Activated CD4-positive, alpha-beta T cell treated with anti-CD3 and anti-CD28 coated beads, Interleukin-2, amount 50 U/mL, for 48 hours (primary cell): ENCODE measurements at places on chromosomes 6 and 20.
A peak's percentile ranks its signal among the peaks of the same experiment; 100 is the strongest.

GRCh38 chr6:5457983-5458683 lies 196.8 kb downstream of the FARS2 start:
- DNase-seq, result no peak

DNA sequence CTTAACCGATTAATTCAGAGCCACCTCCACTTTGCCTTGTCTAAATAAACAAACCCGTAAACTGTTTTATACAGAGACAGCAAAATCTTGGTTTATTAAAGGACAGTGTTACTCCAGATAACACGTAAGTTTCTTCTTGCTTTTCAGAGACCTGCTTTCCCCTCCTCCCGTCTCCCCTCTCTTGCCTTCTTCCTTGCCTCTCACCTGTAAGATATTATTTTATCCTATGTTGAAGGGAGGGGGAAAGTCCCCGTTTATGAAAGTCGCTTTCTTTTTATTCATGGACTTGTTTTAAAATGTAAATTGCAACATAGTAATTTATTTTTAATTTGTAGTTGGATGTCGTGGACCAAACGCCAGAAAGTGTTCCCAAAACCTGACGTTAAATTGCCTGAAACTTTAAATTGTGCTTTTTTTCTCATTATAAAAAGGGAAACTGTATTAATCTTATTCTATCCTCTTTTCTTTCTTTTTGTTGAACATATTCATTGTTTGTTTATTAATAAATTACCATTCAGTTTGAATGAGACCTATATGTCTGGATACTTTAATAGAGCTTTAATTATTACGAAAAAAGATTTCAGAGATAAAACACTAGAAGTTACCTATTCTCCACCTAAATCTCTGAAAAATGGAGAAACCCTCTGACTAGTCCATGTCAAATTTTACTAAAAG lies 2.7 kb downstream of the FOXC1 start:
- no peak for DNase-seq

DNA sequence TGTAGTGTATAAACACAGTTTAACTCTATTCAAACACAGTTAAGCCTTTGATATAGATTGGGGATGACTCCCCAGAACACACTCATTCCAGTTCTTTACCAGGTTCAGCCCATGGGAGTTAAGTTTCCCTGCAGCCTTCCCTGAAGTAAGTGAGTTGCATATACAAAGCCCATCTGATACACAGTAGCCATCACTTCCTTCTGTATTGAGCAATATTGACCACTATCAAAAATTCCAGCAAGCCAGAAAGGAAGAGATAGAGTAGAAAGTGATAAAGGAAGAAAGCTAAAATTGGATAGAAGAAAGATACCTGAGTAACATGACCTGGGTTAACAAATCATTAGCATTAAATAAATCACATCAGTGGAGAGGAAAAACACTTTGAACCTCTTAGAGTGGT lies 34.6 kb downstream of the DEFB114 start:
- DNase-seq, result no peak

- DNase-seq, result no peak
These were observed 149.1 kb upstream of the BEND3 start for GRCh38 chr6:107264357-107264840.

DNA sequence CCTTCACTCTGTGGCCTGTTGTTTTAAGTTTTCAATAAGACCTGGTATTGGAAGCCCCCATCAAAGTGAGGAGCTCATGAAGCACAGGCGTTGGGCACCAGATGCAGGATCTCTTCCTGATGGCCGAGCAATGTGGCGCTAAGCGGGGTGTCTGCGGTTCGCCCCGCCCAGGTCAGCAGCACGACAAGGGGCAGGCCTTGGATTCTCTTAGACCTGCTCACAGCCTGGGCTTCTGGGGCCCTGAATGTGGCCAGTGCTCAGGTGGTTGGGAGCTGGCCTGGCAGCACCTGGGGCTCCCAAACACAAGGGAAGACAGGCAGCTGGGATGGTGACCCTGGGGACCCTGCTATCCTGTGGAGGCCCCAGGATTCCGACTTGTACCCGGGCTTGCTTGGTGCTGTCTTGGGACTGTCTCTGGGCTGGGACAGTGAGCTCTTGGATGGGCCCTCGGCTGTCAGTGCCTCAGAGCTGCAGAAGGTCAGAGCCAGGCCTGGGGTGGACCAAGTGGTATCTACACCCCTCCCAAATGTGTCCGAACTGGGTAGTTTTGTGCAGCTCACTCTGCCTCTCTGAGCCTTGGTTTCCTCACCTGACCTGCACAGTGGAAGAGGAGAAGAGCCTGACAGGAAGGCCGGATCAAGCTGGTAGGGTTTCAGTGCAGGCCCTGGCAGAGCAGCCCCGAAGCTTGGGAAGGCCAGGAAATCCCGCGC lies 69.1 kb downstream of the PHACTR3 start:
- DNase-seq, result no peak

GRCh38 chr6:138914701-138915100 lies 73.4 kb downstream of the REPS1 start:
- DNase-seq, result no peak

GRCh38 chr6:20704325-20705025 lies 170.2 kb downstream of the CDKAL1 start:
- DNase-seq, result no peak

DNA sequence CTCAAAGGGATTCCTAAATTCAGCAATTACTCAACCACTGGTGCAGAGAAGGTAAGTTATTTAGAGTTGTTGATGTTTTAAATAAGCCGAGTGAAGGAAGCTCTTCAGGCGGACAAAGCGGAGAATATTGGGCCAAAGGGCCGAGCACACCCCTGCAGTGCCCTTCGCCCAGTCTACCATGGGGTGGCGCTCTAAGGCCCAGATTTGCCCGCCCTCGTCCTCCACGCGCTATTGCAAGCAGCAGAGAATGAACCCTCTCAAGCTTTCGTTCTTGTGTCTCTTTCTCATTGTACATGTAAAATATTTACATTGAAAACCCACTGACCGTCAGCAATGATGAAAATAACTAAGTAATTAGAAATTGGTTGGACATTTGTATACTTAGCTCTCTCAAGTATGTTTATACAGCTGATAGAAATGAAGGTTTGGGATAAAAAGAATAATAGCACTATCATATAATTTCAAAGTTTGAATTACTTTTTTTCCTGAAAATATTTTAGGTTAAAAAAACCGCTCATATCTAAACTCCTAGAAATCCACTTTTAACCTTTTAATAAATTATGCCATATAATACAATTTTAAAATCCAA lies 195.0 kb upstream of the CEP162 start:
- peak; percentile 10 for DNase-seq

GRCh38 chr6:35044145-35044745 lies 96.9 kb downstream of the TCP11 start:
- DNase-seq, result no peak

DNA sequence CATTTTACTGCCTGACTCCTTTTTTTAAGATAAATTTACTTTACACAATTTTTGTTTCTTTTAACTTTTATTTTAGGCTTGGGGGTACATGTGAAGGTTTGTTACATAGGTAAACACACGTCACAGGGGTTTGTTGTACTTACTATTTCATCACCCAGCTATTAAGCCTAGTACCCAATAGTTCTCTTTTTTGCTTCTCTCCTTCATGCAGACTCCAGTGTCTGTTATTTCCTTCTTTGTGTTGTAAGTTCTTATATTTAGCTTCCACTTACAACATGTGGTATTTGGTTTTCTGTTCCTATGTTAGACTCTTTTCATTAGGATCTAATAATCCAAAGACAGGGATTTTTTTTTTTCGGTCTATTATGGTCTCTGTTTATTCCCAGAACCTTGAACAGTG lies 83.5 kb upstream of the CCN6 start:
- no peak for DNase-seq

GRCh38 chr6:25889877-25890853 lies 16.1 kb upstream of the SLC17A3 start:
- no peak for DNase-seq

GRCh38 chr20:2759143-2759542 lies 41.3 kb downstream of the CPXM1 start:
- no peak for DNase-seq

GRCh38 chr20:42093041-42093440 lies 474.9 kb upstream of the CHD6 start:
- no peak for DNase-seq

GRCh38 chr6:162387718-162388382 lies 339.7 kb downstream of the PRKN start:
- DNase-seq, result no peak

DNA sequence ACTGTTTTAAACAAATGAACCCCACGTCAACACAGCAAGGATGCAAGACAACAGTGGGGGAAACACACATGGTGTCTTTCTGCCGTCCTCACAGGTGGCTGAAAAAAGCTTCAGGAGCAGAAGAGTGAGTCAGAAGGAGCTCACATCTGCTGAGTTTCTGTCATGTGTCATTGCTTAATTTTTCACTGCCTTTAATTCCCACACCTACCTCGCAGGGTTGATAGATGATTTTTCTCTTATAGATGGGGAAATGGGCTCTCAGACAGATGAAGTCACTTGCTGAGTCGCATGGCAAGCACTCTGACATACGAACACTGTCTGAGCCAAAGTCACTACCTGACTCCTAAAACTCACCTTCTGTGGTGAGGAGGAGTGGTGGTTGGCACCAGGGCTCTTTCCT lies 28.3 kb upstream of the CARMIL1 start:
- DNase-seq, result peak; percentile 3

GRCh38 chr20:44850272-44850671 lies 35.2 kb upstream of the YWHAB start:
- DNase-seq, result no peak

- peak; percentile 61 for DNase-seq
These were observed 7.6 kb upstream of the TMEM14A start for GRCh38 chr6:52663120-52663935.

DNA sequence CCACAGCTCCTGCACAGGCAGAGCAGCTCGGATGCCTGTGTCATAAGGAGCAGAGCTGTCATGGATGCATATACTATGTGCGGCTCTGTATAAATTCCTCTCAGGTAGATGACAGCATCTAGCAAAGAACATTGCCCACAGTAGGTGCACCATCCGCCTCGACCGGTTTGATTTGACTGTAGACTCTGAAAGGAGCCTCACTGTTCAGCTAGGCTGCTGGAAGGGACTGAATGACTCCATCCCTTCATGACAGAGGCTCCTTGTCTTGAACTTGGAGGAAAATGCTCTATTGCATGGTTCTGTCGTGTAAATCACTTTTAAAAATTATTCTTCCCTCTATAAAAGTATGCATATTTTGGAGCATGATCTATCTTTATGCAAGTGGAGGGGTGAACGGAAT lies 128.8 kb upstream of the QKI start:
- DNase-seq, result no peak

- DNase-seq, result peak; percentile 60
These were observed 83.4 kb upstream of the ASF1A start for GRCh38 chr6:118810420-118811027.

DNA sequence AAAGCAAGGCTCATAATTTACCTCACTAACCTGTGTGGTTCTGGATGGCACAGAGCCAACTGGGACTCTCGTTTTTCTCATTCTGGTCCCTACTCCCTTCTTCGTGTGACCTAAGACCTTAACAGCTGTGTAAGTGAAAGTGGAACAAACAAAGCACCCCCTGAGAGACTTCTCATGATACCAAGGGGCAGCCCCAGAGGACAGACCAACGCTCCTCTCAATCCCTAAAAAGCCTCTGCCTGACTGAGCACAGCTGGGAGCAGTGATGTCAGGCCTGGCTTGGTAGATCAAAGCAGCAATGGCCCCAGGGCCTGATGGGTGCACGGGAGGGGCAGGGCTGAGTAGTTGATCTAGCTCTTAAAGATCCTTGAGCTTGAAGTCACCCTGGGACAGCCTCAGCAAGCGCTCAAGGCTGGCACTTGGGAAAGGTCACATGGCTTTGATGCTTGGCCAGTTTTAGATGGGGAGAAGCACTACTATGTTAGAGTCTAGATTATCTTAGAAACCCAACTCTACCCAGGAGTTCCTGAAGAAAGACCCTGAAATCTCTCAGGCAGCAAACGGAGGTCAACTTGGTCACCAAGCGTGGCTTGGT lies 16.2 kb upstream of the TGM2 start:
- no peak for DNase-seq

GRCh38 chr6:72643214-72643613 lies 21.4 kb downstream of the KCNQ5 start:
- no peak for DNase-seq

GRCh38 chr6:163711615-163712565 lies 297.4 kb downstream of the QKI start:
- no peak for DNase-seq

GRCh38 chr20:7015257-7015656 lies 247.8 kb downstream of the BMP2 start:
- no peak for DNase-seq
